Lung microvascular endothelial cell (primary cell): ENCODE measurements at places on chromosomes 2 and 18.

GRCh38 chr2:39923455-39923854 is 144.4 kb upstream of the THUMPD2 start:
- no peak for DNase-seq

GRCh38 chr2:116696223-116696622 is 1118.3 kb upstream of the DDX18 start:
- peak; percentile 67 for DNase-seq

DNA sequence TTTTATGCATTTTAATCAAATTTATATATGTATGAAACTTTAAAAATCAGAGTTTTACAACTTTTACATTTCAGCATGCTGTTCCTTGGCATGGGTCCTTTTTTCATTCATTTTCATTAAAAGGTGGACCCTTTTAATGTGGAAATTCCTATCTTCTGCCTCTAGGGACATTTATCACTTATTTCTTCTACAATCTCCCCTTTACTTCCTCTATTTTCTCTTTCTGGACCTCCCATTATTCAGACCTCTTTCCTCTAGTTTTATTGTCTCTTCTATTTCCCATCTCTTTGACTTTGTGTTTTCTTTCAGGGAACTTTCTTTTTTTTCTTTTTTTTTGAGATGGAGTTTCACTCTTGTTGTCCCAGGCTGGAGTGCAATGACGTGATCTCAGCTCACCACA is 5.7 kb downstream of the PROC start:
- no peak for DNase-seq

- DNase-seq: no peak
Observed at GRCh38 chr2:19929226-19929625, 27.4 kb upstream of the TTC32 start.

DNA sequence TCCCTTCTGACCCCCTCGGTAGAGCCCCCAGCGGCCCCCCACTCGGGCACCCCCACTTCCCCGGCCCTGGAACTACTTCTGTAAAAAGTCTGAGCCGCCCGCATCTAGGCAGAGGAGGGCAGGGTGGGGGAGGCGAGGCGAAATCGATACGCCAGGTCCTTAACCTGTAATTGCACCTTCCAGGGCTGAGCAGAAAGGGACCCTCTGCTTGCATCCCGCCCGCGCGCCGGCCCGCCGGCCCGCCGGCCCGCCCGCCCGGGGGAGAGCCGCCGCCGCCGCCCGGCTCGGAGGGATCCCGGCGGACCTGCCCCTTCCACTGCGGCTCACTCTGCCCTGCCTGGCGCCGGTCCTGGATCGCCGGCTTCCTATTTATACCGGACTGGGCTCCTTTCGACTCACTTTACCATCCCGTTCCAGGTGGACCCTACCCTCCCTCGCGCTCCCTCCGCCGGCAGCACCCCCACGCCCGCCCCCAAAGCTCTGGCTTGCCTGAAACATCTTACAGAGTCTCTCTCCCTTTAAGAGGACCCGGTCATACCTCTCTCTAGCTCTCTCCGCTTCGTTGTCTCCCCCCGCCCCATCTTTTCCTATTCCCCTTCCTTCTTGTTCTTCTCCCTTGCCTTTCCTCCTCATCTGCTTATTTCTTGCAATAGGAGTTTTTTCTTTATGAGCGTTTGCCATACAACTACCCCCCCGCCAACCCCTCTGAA is 797 bp downstream of the KLHL14 start:
- DNase-seq: peak; percentile 5

- DNase-seq: no peak
Observed at GRCh38 chr2:119478188-119478977, 45.9 kb downstream of the SCTR start.

GRCh38 chr2:159186462-159186861 is 100.0 kb downstream of the WDSUB1 start:
- no peak for DNase-seq

GRCh38 chr2:229256376-229256775 is 14.7 kb downstream of the PID1 start:
- no peak for DNase-seq

GRCh38 chr2:180227461-180227860 is 220.4 kb upstream of the CWC22 start:
- no peak for DNase-seq

- peak; percentile 72 for DNase-seq
Observed at GRCh38 chr2:159516241-159516758, 100.0 kb downstream of the BAZ2B start.

DNA sequence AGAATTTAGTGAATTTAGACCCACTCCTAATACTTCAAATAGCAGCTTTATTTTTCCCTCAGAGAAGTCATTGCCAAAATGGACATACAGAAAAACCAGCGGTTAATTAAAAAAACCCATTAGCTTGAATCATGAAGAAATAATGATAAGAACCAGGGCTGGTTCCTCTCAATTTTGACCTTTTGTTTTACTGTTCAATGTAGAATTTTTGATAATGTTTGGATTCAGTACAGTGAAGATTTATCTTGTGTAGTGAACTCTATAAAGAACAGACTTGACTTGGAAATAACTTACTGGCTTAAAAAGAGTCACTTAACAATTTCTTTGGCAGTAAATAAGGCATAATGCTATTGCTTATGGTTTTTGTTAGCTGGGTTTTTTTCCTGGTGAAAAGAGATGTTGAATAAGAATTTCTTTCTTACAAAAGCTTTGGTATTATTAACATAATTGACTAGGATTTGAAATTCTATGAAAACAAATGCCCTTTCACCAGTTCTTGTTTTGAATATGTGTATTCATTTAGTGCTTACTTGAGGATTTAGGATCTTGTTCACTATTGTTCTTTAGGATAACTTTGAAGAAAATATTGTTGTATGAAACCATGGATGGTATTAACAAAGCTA is 73.4 kb upstream of the ITPRID2 start:
- DNase-seq: no peak

- DNase-seq: peak; percentile 90
Observed at GRCh38 chr2:55490554-55490953, 29.0 kb upstream of the CFAP36 start.

- no peak for DNase-seq
Observed at GRCh38 chr2:121907928-121908327, 152.5 kb downstream of the TSN start.

DNA sequence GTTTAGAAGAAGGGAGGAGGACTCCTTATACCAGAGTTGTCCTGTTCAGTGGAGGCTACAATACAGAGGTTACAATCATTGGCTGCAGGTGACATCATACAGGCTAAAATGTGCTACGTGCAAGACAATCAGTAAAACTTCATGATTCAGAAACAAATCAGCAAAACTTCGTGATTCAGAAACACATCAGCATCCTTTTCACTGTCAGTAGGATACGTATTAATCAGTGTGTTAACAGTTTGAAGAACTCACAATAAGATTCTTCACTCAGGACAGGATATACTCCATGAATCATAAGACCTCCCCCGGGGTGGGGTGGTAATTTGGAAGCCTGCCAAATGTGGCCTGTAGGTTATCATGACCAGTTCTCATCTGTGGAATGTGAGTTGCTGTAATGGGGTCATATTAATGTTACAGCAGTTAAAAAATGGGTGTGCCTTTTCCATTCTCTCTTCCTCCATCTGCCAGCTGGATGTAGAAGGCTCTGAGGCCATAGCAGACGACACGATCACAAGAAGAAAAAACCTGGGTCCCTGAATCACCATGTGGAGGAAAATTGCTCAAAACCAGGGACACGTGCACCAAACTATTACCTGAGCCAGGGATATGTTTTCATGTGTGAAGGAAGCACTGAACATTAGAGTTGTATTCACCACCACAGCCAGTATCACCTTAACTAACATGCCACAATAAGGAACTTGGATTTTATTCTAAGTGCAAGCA is 134.8 kb upstream of the CREB1 start:
- DNase-seq: peak; percentile 100

GRCh38 chr2:41856946-41857345 is 190.9 kb upstream of the PKDCC start:
- DNase-seq: no peak

DNA sequence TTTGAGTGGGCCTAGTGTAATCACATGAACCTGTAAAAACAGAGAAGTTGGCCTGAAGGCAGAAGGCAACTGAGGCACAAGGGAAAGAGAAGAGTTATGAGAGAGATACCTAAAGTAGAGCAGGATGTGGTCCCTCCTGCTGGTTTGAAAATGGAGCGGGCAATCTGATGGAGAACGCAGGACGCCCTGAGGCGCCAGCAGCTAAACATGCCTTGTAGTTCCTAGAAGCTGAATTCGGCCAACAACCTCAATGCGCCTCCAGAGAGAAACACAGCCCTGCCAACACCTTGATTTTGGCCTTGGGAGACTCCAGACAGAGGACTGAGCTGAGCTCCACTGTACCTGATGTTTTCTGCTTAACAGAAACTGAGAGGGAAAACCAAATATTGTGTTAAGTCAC is 469.9 kb downstream of the SOCS6 start:
- DNase-seq: no peak

DNA sequence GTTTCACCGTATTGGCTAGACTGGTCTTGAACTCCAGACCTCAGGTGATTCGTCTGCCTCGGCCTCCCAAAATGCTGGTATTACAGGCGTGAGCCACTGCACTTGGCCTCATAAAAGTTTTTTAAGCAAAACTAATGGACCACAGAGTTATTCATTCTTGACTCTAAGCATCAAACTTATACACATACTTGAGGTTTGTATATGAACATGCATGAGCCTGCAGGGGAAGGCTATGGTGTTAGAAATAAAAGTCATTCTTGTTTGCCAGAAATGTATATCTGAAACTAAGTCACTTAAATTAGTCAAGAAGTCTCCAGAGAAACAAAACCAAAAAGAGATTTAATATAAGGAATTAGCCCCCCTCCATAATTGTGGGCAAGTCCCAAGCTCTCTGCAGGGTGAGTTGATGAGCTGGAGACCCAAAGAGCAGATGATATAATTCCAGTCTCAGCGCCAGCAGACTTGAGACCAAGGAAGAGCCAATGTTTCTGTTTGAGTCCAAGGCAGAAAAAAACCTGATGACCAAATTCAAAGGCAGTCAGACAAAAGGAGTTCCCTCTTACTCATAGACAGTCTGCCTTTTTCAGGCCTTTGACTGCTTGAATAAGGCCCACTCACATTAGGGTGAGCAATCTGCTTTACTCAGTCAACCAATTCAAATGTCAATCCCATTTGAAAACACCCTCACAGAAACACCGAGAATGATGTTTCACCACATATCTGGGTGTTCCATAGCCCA is 69.0 kb upstream of the DSG1 start:
- DNase-seq: no peak

GRCh38 chr2:125471963-125472362 is 1184.0 kb upstream of the GYPC start:
- no peak for DNase-seq

DNA sequence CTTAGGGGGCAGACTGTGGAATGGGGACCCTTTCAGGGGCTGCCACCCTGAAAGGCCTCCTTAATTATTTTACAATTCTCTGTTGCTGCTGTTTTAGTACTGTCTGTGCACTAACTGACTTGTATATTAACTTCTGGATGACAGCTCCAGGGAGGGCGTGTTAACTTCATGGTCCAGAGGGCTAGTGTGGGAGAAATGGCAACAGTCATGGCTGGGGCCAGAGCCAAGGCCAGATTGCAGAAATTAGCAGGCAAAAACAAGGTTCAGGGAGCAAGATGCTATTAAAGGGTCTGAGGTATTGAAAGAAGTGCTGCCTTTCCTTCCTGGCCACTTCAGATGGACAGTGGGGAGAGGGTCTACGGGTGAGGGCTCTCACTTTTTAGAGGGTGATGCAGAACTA is 9.1 kb downstream of the WIPF1 start:
- no peak for DNase-seq

DNA sequence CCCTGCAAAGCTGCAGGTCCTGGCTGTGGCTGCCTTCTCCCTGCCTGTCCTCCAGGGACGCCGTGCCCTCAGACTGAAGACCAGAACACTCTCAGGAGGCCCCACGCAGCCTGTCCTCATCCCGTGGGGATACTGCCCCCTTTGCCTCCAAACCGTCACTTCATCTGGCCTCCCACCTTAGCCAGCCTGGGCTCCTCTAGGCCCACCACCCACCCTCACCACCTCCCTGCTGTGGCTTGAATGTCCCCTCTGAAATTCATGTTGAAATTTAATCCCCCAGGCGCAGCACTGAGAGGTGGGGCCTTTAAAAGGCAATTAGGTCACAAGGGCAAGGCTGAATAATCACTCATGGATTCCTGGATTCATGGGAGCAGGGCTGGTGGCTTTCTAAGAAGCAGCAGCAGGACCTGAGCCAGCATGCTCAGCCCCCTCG is 198.2 kb downstream of the SEPTIN10 start:
- DNase-seq: no peak

DNA sequence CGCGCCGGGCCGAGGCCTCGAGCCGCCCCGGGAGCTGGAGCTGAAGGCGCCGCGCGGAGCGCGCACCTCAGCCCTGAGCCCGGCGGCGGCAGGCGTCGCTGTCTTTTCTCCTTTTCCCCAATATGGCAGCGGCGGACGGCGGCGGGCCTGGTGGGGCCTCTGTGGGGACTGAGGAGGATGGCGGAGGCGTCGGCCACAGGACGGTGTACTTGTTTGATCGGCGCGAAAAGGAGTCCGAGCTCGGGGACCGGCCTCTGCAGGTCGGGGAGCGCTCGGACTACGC is 369 bp downstream of the SMCHD1 start:
- DNase-seq: no peak
